ENCODE measurements at places on chromosomes 1 and 21.

DNA sequence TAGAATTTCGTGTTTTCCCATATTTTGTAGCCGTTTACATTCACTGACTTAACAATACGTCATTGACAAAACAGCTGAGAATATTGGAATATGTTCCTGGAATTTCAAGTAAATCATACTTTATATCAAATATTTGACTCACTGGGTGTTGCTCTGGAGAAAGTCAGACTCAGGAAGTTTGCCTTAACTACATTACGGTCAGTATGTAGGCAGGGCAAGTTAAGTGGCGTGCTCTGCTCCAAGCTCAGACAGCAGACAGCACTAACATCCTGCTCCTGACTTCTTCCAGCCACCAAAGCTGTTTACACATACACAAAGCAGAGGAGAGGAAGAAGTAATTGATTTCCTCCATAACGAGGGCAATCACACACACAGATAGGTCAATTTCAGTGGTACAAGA lies 414.6 kb downstream of the LRRIQ3 start:
- DNase-seq = no peak

DNA sequence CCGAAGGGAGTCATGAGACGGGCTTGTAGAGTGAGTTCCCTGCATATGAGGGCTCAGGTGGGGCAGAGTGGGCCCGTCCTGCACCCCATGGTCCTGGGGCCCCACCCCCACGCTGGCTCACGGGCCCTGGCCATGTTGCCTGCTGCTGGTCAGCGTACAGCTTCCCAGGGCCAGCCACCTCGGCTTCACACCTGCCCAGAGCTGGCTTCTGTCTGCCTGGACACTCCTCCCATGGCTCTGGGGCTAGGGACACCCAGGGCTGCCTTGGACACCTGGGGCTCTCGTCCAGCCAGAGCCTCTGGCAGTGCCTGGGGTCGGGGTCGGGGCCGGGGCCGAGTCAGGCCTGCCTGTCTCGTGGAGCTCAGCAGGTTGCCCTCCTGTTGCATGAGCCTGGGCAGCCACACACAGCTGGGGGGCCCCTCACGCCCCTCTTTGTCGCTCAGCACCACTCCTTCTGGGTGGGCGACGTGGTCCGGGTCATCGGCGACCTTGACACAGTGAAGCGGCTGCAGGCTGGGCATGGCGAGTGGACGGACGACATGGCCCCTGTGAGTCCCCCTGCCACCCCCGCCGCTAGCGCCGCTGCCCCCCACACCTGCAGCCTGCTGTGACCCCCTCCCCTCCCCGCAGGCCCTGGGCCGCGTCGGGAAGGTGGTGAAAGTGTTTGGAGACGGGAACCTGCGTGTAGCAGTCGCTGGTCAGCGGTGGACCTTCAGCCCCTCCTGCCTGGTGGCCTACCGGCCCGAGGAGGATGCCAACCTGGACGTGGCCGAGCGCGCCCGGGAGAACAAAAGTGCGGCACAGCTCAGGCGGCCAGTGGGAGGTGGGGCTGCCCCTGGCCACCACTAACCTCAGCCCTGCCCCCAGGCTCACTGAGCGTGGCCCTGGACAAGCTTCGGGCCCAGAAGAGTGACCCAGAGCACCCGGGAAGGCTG lies 5.5 kb upstream of the MMP23B start:
- no peak for DNase-seq

GRCh38 chr1:163170975-163171676 lies 31.6 kb downstream of the RGS5 start:
- no peak for DNase-seq

DNA sequence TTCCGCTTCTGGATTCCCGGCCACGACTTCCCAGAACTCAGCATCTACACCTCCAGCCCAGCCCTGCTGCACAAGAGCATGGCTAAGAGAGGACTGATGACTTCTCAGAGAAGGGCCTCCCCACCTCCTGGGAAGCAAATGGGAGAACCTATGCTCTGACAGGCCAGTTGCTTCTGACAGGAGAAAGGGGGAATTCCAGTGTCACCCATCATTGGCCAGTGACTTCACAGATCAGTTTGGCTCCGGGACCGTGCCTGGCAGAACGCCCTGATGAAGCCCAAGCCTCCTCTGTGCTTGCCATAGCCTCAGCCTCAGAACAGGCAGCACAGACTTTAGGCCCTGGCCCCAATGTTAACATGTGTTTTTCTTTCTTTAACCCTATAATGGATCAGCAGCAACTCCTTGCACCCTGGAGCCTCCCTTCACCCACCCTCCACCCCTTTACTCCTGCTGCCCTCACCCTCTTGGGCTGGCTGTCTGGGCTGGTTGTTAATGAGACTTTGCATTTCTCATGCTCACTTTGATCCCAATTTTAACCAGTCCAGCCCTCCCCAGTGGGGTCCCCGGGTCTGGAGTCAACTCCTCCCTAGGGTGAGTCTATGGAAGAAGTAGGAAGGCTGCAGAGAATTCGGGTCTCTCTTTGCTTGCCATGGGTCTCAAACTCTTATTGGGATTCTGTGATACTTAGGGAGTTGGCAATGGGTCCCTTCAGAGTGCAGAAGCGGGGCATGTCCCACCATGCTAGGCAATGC lies 42.7 kb upstream of the SLC30A1 start:
- DNase-seq = peak; percentile 52

GRCh38 chr1:235613602-235614001 lies 36.0 kb downstream of the GNG4 start:
- no peak for DNase-seq
